ENCODE measurements at places on chromosomes 6 and 20.

GRCh38 chr20:55252521-55252920, 752.8 kb downstream of the CBLN4 start:
- no peak for DNase-seq

- no peak for DNase-seq
Observed at GRCh38 chr20:51640743-51641142, 98.2 kb upstream of the NFATC2 start.

DNA sequence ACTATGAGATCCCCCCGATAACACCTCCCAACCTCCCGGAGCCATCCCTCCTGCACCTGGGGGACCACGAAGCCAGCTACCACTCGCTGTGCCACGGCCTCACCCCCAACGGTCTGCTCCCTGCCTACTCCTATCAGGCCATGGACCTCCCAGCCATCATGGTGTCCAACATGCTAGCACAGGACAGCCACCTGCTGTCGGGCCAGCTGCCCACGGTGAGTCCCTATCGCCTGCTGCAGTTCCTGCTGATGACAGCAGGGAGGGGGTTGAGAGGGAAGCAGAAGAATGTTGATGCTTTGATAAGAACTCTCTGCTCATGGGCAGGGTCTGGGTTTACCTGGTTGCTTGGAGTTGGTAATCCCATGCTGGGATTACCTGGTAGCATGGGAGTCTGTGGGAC, 91.9 kb downstream of the TOX2 start:
- no peak for DNase-seq

- DNase-seq, result no peak
Observed at GRCh38 chr20:60087563-60088105, 129.4 kb downstream of the CDH26 start.

DNA sequence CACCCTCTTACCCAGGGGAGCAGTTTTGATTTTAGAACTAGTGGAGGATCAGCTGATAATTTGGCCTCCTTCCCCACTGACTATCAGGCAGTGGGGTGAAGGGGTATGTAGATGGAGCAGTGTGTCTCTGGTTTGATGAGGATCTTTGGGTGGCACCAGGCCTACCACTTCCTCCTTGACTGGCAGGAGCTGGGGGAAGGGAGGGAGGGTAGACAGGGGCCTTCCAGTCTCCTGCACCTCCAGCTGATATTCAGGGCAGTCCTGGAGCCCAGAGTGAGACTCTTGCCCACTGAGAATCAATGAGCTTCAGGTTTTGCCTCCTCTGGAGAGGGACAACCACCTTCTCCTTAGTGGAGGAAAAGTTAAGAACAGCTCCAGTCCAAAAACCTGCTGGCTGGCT, 3.2 kb downstream of the DEF6 start:
- peak; percentile 59 for DNase-seq

DNA sequence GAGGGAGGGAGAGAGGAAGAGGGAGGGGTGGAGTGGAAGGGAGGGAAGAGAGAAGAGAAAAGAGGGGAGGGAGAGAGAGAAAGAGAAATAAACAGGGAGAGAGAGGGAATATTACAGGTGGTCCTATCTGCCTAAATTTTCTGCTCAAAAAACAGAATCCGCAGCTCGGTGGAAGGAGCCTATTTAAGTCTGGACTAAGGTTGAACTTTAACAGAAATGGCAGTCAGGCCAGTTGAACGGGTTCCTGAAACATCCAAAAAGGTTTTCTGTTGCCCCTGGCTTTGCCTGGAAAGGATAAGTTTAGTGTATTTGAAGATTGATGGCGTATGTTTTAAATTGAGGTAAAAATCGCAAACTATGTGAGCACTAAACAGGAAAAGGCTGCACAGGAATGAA, 2.2 kb downstream of the TFAP2B start:
- no peak for DNase-seq

DNA sequence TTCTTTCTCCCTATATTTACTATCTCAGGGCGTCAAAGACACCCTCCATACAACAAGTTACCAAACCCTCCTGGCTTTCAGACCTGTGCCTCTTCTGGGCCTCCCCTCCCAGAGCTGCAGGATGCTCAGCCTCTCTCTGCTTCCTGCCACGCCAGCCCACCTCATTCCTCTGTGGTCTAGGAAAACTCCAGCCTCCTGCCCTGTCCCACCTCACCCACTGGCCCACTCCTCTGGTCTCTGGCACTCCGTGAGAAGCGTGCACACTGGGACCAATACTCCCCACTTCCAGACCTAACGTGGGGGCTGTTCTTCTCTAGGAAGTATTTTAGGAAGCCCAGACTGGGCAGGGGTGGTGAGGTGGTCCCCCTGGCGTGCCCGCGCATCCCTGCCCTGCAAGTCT, 9.7 kb downstream of the AGPAT4 start:
- DNase-seq, result no peak

- DNase-seq, result no peak
Observed at GRCh38 chr6:106886922-106887797, 87.4 kb downstream of the CD24 start.

- DNase-seq, result no peak
Observed at GRCh38 chr6:28558629-28559028, 32.9 kb downstream of the GPX5 start.

- DNase-seq, result no peak
Observed at GRCh38 chr6:137121401-137121997, 51.9 kb downstream of the IL22RA2 start.

Measured in CD4-positive, alpha-beta T cell treated with Interleukin-15 for 1 hour (primary cell).